ENCODE measurements at places on chromosomes 16 and 17.

GRCh38 chr16:10871157-10871991 is 5.6 kb upstream of the CIITA start:
- peak; percentile 60 for DNase-seq

GRCh38 chr17:81841866-81842265 is 7.0 kb upstream of the PPP1R27 start:
- DNase-seq = no peak

DNA sequence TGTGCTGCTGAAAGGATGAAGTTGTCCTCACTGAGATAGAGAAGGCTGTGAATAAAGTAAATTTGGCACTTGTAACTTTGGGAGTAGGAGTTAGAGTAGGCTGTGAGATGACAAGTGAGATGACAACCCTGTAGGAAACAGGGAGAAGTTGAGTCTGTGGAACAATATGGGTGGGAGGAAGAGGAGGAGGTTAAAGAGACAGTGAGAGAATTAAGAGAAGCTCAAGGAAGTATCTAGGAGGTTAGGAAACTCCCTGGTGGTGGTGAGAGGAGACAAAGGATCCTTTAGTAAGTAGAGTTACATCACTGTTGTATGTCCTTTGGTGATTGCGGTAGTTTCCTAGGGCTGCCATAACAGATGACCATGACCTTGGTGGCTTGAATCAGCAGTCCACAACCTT is 10.7 kb upstream of the HSD17B2 start:
- DNase-seq = no peak

DNA sequence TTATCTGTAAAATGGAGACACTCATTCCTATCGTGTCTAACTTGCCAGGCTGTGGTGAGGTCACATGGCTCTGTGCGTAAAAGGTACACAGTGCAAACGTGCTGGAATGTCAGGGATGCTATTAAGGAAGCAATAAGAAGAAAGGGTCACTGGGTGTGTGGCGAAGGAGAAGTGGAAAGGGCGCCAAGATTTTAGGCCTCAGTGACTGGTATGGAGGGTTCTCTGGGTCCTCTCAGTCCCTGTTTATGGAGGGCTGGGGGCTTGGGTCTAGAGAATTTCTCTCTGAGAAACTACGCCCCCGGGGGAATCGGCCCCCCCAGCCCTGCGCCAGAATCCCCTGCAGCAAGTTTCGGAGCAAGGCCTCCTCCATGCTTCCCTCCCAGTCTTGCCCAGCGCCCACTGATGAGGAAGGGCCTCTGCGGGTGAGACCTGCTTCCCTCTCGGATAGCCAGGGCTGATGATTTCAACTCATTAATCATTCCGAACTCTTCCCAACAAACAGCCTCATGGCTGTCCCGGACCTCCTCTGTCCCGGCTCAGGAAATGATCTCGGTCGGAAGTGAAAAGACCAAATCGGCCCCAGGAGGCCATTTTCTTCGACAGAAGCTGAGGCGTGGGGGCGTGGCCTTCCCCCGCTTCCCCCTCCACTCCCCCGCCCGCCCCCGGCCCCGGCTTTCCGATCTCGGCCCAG is 1.2 kb upstream of the HEXIM1 start:
- peak; percentile 78 for DNase-seq

GRCh38 chr16:3195975-3196374 is 8.0 kb downstream of the OR1F1 start:
- no peak for DNase-seq

GRCh38 chr17:57849163-57849873 is 526 bp downstream of the MRPS23 start:
- no peak for DNase-seq

- peak; percentile 64 for DNase-seq
Measured at GRCh38 chr17:35094902-35095301, 24.8 kb downstream of the RAD51D start.

DNA sequence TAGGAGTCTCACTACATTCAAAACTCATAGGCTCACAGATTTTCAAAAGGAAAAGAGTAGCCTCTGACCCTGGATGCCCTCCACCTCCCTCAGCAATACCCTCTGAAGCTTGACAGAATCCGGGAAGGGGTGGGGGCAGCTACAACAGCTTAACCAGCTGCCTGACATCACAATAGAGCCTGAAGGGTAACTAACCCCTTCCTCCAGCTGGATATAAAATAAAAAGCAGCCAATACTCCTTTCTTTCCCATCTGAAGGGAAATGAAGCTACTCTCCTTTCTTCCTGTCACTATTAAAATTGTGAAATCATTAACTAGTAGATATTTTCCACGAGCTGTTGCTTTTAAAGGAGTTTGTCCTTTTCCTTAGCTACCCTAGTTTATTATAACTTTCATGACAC is 24.0 kb downstream of the USP31 start:
- DNase-seq = no peak

DNA sequence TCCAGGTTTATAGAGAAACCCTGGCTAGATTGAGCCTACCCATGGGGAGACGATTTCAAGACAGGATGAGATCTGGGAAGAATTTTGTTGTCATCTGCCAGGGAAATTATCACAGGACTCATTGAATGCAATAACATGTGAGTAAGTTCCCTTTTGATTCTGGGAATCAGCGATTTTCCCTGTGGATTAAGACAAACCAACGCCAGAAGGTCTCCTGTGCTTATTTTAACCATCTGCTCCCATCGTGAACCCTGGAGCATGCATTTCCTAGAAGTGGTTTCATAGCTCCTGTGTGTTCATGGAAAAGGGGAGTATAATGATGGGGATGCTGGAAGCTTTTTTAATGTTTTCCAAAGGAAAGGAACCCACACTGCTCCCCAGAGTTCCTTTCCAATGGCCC is 21.0 kb upstream of the ARHGAP44 start:
- DNase-seq = no peak

- peak; percentile 10 for DNase-seq
Measured at GRCh38 chr17:69609473-69610305, 195.2 kb downstream of the MAP2K6 start.

DNA sequence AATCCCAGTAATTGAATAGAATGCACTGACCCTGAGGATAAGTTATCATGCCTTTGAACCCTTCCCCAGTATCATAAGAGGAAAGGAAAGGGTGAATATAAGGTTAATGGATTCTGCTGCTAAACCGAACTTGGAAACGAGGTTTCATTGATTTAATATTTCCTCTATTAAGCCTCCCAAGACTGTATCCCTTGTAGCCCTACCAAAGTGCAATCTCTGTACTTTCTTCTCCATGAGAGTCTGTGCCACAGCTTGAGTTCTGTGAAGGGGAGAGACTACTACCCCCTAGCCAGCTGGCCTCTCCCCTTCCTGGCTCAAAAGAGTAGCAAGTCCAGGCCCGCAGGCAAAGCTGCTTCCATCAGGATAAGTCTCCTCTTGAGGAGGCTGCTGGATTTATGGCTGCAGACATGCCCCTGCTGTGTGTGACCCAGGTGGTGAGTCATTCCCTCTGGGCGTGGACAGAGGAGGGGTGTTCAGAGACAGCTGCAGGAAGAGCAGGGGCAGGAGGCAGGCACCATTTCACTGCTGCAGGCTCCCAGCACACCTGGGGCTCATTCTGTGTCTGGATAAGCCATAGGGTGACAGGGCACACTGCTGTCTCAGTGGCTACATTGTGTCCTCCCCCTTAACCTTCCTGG is 58.4 kb downstream of the TOM1L2 start:
- peak; percentile 79 for DNase-seq

DNA sequence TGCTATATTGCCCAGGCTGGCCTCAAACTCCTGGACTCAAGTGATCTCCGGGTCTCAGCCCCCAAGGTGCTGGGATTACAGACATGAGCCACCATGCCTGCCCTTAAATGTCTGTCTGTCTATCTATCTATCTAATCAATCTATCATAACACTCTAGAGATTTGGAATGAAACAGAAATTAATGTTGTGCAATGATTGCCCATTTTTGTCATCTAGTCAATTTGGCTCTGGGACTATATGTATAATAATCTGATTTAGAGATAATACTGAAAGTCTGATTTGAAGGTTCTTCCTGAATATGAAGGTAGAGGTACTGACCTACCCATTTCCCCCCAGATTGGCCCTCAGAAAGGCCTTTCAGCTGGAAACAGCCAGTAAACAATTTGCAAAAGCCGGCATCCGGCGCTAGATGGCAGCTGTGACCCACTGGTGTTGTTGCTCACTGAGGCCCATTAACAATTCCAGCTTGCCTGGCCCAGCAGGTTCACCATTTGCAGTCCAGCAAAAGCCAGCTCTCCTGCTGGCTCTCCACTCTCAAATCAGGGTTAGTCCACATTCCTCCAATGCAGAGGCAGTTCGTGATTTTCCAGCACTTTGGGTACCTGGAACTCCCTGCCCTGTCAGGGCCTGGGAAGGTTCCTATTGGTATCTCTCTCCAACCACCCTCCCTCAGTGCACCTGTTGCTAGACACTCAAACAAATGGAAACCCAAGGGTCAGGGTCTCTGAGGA is 22.9 kb upstream of the C16orf87 start:
- DNase-seq = peak; percentile 32

DNA sequence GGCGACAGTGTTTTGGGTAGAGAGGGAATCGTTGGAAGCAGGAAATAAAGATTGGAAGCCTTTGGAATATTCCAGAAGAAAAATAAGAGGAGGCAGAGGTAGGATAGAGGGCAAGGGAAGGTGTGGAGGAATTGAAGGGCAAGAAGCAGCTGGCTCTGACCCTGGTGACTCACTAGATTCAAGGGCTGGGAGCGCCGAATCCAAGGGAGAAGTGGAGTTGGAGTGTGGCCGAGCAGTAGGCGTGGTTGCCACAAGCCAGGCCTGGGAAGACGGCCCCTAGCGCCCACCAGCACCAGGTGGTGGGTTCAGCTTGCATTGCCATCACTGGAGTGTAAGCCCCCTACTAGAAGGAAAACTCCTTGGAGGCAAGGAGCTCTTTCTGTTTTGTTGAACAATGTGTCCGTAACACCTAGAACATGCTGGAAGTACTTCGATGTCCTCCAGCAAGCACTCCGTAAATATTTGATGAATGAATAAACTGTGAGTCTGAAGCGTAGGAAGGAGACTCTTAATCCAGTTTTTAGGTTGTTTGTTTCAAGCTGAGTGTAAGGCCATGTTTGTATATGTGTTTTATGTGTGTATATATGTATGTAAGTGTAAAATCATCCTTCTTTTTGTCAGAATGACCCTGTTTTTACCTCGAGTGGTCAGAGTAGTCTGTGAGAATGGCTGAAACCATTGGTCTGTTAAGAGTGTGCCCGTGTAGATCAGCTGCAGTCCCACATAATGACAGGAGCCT is 139.5 kb downstream of the CMIP start:
- no peak for DNase-seq

DNA sequence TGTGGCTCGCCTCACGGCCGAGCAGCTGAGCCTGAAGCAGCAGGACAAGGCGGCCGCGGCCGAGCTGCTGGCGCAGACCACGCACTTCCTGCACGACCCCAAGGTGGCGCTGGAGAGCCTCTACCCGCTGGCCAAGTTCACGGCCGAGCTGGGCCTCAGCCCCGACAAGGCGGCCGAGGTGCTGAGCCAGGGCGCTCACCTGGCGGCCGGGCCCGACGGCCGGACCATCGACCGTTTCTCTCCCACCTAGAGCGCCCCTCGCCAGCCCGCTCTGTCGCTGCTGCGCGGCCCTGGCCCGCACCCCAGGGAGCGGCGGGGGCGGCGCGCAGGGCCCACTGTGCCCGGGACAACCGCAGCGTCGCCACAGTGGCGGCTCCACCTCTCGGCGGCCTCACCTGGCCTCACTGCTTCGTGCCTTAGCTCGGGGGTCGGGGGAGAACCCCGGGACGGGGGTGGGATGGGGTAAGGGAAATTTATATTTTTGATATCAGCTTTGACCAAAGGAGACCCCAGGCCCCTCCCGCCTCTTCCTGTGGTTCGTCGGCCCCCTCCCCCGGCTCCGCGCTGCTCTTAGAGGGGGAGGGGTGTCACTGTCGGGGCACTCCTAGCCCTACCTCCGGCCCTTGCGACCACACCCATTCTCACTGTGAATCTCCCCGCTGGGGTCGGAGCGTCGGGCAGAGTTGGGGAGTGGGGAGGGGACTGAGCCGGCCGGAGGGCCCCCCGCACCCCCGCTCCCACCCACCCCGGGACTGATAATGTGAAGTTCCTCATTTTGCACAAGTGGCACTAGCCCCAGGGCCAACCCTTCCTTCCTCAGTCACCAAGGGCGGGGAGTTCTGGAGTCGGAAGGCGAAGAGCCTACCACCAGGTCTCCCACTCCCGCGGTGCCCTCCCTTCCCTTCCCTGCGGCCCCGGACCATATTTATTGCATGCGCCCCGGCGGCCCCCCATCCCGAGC is 4.0 kb downstream of the HIC1 start:
- no peak for DNase-seq

DNA sequence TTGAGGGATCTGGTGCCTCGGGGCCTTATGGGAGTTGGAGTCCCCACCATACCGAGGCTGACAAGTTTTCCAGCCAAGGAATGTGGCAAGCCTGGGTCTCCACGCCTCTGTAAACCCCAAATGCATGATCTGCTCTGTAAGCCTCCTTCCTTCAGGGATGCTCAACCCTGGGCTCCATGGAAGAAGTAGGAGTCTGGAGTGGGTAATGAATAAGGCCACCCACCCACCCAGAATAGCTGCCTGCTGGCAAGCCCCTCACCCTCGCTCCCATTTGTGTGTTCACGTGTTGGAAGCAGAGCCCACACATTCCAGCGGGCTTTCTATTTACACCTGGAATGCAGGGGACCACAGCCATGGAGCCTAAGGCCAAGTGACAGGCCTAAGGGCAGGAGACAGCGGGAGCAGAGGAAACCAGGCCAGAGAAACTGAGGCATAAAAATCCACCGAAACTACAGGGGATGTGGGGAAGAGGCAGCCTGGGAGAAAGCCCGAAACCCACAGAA is 4.4 kb downstream of the DLG4 start:
- no peak for DNase-seq

DNA sequence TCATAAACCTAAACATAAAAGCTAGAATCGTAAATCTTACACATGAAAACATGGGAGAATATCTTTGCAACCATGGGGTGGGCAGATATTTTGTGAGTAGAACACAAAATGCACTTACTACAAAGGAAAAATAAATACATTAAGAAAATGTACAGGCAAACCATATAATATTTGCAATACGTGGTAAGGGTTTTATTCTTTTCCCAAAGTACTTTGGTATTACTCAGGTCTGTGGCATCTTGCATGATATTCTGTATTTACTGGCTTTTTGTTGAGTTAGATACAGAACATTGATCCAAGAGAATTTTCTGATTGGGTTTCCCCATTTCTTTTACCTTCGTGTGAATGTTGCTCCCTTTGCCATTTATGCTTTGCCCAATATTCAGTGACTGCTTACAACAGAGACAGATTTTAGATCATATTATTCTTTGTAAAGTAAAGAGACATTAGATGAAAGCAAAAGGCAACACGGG is 33.0 kb upstream of the ARHGAP17 start:
- DNase-seq = no peak

GRCh38 chr17:7058831-7059447 is 15.0 kb upstream of the SLC16A11 start:
- DNase-seq = no peak

DNA sequence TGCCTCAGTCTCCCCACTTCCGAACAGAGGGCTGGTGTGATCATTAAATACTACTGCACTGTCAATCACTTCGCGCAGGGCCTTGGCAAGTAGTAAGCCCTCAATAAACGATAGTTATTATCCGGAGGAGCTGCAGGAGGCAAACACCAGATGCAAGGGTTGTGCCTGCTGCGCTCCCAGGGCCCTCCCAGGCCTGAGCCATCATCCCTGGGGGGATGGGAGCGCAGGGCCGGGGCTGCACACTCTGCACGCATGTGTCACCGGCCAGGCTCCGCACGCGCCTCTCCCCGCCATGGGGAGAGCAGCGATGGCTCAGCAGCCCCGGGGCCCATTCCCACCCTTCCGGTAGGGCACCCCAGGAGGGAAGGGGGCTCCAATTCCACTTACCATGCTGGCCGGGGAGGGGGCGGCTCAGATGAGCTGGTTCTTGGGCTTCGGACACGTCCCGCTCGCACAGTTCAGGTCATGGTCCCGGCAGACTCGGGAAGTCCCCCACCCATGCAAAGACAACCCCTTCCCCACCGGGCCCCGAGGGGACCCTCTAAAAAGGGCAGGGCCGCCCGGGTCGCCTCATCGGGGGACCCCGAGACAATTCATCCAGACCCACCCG is 681 bp downstream of the XPO6 start:
- DNase-seq = peak; percentile 37

Data from AG09309 (cell line).